GM12864 (cell line): ENCODE measurements at places on chromosomes 3 and 15.

DNA sequence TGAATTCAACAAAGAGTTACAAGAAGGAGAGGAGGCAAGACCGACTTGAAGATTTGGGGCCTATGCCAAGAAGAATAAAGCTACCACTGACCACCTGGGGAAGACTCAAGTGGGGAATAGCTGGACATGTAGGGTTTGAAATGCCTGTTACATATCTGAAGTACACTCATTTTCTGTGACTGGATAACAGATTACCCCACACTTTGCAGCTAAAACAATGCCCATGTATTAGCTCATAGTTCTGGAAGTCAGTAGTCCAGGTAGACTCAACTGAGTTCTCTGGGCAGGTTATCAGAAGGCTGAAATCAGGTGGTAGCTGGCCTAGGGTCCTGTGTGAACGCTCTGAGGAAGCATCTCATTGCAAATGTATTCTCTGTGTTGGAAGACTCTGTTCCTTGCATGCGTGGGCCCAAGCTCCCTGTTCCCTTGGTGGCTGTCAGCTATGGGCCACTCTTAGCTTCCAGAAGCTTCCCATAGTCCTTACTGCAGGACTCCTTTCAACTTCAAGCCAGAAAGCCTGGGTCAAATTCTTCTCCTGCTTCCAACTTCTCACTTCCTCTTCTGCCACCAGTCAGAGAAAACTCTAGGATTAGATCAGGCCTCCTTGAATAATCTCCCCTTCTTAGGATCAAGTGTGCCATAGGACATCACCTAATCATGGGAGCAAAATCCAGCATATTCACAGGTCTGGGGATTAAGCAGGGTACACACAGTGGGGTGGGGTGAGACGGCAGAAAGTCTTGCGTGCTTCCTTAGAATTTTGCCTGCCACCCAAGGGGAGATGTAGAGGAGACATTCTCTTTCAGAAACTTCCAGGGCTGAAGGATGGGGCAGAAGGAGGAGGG, 187.8 kb downstream of the SHQ1 start:
- DNase-seq: no peak

DNA sequence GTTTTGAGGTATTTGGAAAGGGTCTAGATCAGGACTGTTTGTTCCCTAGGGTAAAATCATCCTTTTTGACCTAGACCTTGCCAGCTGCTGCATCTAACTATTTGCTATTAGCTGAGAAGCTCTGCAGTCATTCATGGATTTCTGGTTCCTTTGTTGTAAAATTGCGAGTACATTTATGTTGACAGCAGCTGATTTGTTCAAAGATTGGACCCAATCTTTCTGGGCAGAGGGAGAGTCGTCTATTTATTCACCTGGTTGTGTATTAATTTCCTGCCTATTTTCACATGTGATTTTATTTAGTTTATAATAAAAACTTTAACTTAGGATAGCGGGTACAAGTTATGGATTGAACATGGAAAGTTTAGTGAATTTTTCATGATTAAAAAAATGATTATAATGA, 236.3 kb downstream of the CNTN4 start:
- DNase-seq: no peak

DNA sequence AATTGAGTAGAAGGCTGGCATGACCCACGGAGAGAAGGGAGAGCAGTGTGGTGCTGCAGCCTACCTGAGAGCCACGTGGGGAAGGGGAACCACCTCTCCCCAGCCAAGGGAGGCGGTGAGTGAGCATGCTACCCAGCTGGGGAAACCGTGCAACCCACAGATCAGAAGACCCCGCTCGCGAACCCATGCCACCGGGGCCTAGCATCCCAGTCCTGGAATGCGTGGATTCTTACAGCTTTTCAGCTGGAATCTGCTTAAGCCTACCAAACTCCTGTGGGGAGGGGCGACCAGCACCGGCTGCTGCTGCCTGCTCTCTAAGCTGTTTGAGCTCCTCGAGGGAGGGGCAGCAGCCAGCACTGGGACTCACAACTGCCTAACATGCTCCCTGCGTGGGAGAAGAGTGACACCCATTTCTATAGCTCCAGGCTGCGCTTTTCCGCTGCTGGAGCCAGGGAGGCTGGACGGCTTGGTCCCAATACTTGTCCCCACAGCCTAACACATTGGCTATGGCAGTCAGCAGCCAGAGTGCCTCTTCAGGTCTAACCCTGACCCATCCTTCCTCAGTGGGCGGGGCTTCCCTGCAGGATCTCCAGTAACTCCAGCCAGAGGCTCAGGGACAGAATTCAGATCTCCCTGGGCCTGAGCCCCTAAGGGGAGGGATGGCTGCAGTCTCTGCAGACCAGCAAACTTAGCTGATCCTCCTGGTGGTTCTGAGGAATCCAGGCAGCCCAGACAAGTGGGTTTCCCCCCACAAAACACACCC, 20.0 kb upstream of the TEX55 start:
- DNase-seq: no peak

- DNase-seq: no peak
Measured at GRCh38 chr3:184953401-184953800, 141.4 kb downstream of the VPS8 start.

- no peak for DNase-seq
Measured at GRCh38 chr3:50177346-50177745, 14.1 kb upstream of the GNAT1 start.

DNA sequence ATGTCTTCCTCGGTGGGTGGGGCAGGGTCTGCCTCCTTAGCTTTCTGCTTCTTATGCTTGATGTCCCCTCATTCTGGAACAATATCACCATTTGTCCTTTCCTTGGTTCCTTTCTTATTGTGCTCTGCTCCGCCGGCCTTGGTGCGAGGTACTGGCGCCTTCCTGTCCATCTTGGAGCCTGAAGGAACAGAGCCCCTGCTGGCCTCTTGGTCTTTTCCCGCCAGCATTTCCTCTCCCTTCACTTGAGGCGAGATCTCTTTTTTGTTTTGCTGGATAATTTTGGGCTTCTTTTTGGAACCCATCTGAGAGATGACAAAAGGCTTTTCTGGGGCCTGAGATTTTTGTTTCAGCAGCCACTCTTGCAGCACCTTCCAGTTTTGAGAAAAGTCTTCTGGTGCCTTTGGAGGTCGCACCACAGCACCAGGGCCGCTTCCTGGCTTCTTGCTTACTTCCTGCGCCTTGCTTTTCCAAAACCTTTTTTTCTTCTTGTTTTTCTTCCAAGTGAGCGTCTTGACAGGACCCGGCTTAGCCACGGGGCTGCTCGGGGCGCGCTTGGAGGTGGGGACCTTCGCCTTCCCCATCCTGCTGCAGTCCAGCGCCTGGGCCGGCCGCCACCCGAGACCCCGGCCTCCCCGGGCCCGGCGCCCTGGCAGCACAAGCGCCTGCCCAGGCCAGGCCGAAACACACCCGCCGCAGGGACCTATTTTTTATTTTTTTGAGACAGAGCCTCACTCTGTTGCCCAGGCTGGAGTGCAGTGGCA, 127.1 kb downstream of the KLF13 start:
- DNase-seq: no peak
